ENCODE measurements at places on chromosomes 13 and 19.

- no peak for DNase-seq
Observed at GRCh38 chr13:28204690-28205443, 66.5 kb downstream of the PAN3 start.

- no peak for DNase-seq
Observed at GRCh38 chr13:23621316-23621645, 51.1 kb downstream of the TNFRSF19 start.

- DNase-seq = peak; percentile 16
Observed at GRCh38 chr19:38786572-38787265, 2.3 kb upstream of the LGALS7B start.

DNA sequence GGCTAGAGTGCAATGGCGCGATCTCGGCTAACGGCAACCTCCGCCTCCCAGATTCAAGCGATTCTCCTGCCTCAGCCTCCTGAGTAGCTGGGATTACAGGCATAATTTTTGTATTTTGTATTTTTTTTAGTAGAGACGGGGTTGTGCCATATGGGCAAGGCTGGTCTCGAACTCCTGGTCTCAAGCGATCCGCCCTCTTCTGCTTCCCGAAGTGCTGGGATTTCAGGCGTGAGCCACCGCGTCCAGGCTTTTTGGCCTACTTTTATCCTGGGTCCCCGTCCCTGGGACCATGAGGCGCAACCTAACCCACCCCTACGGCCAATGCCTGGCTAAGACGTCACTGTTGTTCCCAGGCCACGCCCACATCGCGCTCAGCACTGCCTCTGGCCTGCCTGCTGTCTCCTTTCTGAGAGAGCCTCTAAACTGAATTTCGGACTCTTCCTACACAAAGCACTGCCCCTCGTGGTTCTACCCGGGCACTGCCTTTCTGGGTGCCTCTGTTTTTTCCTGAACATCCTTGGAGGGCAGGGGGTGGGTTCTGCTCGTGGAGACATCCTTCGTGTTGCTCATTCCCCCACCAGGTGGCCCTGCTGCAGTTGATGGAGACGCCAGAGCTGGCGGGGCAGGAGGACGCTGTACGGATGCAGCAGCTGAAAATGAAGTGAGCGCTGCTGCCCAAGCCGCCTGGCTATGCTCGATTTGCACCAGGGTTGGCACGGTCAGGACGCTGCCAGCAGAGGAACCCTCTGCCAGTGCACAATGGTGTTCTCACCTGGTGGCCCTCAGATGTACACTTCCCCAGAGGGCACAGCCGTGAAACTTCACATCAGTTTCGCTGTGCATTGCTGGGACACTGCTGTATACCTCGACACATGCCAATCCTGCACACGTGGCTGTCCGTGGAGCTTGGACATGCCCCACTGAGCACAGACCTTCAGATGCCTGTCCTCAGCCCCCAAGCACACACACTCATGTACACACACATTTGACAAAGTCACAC is 2.0 kb downstream of the REX1BD start:
- DNase-seq = peak; percentile 97

DNA sequence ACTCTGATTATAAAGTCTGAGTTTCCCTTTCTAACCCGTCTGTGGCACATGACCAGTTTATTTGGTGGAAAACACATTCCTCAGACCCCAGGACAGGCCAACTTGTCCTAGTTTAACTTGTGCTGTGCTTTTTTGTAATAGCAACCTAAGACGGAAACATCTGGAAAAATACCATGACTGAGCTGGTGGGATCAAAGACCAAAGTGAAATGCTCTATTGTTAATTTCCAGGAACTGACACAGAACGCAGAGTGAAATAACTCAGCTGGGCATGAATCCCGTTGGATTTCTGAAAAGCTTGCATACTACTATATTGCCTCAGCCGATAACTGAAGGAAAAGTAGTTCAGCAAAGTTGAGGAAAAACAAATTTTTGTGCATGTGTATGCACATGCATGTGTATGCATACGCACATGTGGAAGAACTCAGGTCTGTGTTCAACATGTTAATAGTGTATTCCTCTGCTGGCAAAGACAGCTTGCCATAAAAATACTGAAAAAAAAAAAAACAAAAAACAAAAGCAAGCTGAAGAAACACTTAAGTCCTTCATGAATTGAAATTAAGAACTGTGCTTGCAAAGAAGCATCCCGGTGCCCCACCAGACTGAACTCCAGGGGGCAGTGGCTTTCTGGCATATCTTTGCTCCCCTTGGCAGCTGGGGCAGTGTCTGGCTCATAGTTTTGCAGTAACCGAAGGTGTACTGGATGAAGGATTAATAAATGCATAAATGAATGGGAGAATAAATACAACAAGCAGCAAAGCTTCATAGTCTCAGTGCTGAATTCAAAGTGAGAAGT is 187.8 kb downstream of the LHFPL6 start:
- DNase-seq = peak; percentile 91

DNA sequence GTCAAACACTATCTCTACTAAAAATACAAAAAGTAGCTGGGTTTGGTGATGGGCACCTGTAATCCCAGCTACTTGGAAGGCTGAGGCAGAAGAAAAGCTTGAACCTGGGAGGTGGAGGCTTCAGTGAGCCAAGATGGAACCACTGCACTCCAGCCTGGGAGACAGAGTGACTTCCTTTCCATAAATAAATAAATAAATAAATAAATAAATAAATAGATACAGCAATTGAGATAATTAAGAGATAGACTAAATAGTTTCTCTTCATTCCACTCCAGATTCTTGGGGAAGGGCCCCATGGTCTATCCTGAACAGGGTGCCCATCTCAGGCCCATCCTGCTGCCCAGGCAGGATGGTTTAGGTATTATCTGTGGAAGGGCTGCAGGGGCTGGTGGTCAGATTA is 24.0 kb upstream of the FARP1 start:
- DNase-seq = no peak
